ENCODE measurements at places on chromosomes 3 and 15.

DNA sequence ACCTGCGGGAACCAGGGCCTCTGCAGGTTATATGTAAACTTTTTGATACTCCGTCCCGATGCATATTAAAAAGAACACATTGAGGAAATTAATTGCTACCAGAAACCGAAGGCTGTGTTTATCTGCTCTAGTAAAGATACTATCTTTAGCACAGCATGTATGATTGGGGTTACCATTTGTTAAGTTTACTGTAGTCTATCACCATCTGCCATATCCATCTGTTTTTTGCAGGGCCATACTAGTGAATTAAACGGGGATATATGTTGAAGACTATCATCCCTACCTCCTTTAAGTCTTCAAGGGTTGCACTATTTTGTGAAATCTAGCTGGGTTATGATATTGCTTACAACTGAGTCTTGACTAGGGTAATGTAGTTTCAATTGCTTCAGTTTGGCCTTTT is 597.0 kb downstream of the SQOR start:
- DNase-seq = no peak

- DNase-seq = peak; percentile 54
Observed at GRCh38 chr3:130892759-130893375, 1.0 kb upstream of the ATP2C1 start.

- DNase-seq = no peak
Observed at GRCh38 chr15:75008629-75009326, 13.4 kb downstream of the SCAMP5 start.

GRCh38 chr3:102238362-102238761 is 196.5 kb upstream of the ZPLD1 start:
- DNase-seq = no peak

GRCh38 chr15:41901431-41901830 is 7.6 kb upstream of the SPTBN5 start:
- DNase-seq = no peak

- no peak for DNase-seq
Observed at GRCh38 chr15:66186049-66186825, 67.3 kb downstream of the MEGF11 start.

DNA sequence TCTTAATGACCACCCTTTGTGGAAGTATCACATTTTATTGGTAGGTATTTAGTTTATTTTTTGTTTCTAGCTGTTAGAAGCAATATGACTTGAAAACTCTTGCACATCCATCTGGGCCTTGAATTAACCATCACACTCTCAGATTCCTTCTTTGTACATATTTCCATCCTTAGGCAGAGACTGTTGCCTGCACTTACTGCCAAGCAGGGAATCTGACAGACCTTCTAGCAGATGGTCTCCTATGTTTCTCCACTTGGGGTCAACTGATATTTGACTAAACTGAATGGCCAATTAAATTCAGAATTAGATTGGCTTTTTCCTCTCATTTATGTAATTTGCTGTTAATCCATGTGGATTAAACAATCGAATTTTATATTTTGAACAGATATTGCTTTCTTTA is 324.9 kb upstream of the TGFBR2 start:
- no peak for DNase-seq

GRCh38 chr15:45009046-45009445 is 13.9 kb upstream of the SORD start:
- DNase-seq = no peak

DNA sequence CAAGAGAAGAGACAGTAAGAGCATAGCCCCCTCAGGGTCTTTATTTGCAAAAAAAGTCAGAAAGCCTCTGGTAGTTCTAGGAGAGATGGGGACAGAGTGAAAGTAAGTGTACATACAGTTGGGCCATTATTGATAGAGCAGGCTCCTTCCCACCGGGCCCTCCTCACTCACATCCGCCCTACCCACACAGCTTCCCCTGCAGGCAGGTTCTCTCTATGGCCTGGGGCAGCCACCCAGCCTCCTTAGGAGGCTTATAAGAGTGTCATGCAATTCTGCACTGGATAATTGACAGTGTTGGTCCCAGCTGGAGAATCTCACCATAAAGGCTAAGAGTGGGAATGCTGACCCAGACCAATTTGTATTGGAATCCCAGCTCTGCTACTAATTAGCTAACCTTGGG is 49.5 kb downstream of the SLC30A4 start:
- DNase-seq = no peak

GRCh38 chr3:54873059-54874010 is 54.5 kb downstream of the LRTM1 start:
- no peak for DNase-seq

- DNase-seq = no peak
Observed at GRCh38 chr3:108099679-108100428, 9.0 kb upstream of the CD47 start.

GRCh38 chr3:46276497-46277099 is 34.3 kb downstream of the CCR3 start:
- DNase-seq = peak; percentile 36

DNA sequence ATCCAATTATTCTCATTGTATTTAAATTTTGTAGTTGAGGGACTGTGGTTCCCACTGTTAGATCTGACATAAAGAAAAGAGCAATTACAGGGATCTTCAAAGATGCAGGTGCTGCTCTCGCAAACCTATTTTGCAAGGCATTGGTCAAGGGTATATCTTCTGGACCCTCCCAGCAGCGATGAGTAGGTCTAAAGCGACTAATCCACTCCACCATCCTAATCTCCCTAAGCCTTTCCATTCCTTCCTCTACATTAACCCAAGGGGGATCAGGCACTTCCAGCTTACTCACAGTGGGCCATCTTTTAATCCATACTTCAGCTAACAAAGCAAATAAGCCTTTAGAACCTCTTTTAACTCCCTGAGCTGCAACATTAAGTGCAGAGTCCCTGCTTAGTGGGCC is 37.0 kb upstream of the CPOX start:
- DNase-seq = no peak

GRCh38 chr3:196053487-196053886 is 28.4 kb downstream of the TFRC start:
- no peak for DNase-seq

DNA sequence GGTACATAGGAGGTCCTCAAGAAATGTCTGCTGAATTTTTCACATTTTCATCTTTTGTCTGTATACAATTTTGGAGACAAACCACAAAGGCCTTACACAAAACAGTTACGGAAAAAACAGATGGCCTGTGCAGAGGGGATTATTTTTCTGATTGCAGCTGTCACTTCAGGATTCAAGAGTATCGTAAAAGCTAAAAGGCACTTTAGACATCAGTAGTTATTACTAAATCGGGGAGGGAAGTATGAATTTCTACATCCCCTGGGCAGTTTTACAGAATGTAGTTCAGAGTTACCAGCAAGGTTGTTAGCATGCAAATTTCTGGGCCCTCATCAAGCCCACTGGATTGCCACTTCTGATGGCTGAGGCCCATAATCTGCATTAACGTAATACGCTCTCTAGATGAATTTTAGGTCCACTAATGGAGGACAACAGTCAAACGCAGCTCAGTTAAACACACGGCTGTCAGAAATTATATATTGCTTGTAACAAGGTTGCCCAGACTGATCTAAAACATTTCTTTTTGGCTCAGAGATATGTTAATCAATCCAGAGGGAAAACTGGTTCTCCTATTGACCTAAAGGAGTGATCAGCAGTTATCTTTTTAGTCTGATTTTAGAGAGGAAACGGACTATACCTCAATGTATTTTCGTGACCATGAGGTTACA is 1.1 kb downstream of the RIOX2 start:
- no peak for DNase-seq

- peak; percentile 82 for DNase-seq
Observed at GRCh38 chr3:114056130-114057010, at the start of the genes CCDC191 and QTRT2. Gene CCDC191, minus strand, starts transcription at chr3:114056526. Its CDS starts 60 bp downstream, at chr3:114056466. Gene QTRT2, plus strand, starts transcription at chr3:114056737. Its CDS starts 8,521 bp downstream, at chr3:114065258.

GRCh38 chr15:62994975-62995681 is 47.4 kb upstream of the TPM1 start:
- DNase-seq = no peak

All from T-helper 2 cell (primary cell).